M059J (cell line): ENCODE measurements at places on chromosomes 1 and 21. TPM values are rescaled to one million over a fixed set of nuclear protein-coding genes. Genes with fewer than 3 reads are reported as not detected.

CCDC181 gene
- 0.37 and 1.4 TPM in 2 replicates for total RNA-seq

DNA sequence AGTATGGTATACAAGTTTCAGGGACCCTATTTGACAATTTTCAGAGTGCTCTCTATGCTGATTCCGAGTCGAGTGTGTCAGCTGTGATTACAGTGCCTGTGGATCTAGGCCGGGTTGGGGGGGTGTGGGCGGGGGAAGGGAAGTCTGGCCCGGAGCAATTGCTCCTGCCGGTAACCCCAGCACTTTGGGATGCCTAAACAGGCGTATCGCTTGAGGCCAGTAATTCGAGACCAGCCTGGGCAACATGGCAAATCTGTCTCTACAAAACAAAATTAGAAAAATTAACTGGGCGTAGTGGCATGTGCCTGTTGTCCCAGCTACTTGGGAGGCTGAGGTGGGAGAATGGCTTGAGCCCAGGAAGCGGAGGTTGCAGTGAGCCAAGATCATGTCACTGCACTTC, 1.6 kb upstream of the IL10RB start:
- no peak for DNase-seq

- no peak for DNase-seq
Measured at GRCh38 chr1:40694353-40694874, 2.9 kb downstream of the NFYC start.

DNA sequence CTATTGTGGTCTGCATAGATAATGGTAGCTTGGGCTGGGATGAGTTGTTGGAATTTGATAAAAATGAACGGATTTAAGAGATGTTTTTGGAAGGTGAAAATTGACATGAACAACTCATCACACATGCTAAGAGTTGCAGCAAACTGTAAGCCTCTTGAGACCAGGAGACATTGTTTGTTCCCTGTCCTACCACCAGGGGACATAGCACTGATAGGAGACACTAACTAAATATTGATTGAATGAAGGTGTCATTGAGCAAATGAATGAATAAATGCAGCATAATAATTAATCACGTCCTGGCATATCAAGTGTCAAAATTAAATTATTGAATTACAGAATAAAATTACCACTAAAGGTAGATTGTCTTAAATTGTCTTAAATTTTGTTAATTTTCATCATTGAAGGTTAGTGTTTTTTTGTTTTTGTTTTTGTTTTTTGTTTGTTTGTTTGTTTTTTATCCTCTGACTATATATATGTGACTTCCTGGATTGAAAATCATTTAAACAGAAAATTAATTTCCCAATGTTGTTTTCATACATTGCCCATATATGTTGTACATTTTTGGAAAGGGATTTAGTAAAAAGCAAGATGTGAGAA, 285.3 kb upstream of the C1orf105 start:
- DNase-seq: no peak

DNA sequence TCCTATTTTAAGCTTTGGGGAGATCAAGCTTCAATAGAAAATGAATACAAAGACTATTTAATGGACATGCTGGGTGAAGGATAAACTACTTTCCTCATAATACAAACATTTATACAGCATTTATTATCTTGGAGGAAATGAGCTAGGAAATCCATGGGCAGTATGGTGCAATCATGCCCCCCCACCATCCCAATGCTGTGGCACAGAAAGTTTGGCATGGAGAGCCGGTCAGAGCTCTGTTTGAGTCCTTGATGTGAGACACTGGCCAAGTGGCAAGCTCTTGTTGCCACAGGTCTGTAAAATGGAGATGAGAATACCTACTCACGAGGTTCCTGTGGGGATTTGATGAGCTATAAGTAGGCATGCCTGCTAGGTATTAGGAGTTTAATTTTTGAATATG, 120.6 kb downstream of the MAB21L3 start:
- DNase-seq: no peak

- peak; percentile 88 for DNase-seq
Measured at GRCh38 chr1:116488071-116488470, 82.8 kb downstream of the CD58 start.
